ENCODE measurements at places on chromosomes 7 and 10.
A peak's percentile ranks its signal among the peaks of the same experiment; 100 is the strongest.

DNA sequence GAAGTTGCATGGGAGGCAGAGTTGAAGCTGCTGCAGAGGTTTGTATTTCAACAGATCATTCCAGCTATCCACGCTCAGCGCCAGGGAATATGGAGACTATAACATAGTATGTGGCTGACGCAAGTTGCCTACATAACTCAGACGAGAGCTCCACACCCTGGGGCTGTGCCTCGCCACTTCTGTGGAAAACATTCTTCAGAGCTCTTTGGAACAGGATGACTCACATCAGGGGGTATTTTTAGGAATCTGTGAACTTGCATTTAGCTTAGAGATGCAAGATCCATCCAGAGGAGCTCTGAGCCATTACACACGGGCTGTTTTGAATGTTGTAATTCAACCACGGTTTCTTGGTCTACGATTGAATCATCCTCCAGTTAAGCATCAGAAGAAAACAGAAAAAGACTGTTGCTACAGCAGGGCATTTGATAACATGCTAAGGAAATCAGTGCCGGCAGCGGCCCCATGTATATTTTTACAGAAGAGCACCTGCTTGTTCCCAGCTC, 481.5 kb upstream of the AKR1E2 start:
- DNase-seq: peak; percentile 97

DNA sequence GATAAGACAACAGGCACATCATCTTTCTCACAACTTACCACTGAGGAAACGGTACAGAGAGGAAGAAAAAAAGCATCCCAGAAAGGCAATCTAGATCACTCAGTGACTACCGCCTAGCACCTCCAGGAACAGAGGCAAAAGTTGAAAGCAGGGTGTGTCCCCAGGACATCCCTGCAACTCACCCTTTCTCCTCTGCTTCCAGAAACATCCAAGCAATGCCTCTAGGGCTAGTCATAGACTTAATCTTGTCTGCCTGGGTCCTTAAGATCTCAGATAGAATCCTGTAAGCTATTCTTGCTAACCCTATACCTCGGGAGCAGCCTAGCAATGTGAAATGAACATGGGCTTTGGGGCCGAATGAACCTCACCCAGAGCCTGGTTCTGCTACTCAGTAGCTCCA, 18.8 kb upstream of the PDCD4 start:
- no peak for DNase-seq

- no peak for DNase-seq
These were observed 124.8 kb downstream of the TSPAN12 start for GRCh38 chr7:120733143-120733542.

GRCh38 chr10:78476156-78476555, 442.5 kb downstream of the RPS24 start:
- no peak for DNase-seq

- DNase-seq: no peak
These were observed 25.8 kb downstream of the PTPRE start for GRCh38 chr10:127932521-127933270.

GRCh38 chr7:115252461-115252860, 330.6 kb downstream of the MDFIC start:
- no peak for DNase-seq

DNA sequence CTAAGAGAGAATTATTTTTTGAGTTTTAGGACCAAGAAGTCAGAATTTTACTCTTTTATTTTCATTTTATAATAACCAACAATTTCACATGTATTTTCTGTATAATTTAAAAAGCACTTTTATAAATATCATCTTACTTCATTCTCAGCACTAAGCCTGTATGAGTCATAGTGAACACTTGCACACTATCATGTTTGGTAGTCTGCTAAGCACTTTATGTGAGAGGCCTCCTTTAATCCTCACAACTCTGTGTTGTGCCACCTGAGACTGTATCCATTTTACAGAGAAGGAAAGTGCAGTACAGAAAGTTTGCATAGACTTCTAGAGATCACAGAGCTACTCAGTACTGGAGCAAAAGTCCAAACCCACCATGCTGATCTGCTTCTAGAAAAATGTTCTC, 939.6 kb downstream of the NRG3 start:
- no peak for DNase-seq

- DNase-seq: no peak
These were observed 328.4 kb upstream of the GNAI1 start for GRCh38 chr7:79806161-79806734.

DNA sequence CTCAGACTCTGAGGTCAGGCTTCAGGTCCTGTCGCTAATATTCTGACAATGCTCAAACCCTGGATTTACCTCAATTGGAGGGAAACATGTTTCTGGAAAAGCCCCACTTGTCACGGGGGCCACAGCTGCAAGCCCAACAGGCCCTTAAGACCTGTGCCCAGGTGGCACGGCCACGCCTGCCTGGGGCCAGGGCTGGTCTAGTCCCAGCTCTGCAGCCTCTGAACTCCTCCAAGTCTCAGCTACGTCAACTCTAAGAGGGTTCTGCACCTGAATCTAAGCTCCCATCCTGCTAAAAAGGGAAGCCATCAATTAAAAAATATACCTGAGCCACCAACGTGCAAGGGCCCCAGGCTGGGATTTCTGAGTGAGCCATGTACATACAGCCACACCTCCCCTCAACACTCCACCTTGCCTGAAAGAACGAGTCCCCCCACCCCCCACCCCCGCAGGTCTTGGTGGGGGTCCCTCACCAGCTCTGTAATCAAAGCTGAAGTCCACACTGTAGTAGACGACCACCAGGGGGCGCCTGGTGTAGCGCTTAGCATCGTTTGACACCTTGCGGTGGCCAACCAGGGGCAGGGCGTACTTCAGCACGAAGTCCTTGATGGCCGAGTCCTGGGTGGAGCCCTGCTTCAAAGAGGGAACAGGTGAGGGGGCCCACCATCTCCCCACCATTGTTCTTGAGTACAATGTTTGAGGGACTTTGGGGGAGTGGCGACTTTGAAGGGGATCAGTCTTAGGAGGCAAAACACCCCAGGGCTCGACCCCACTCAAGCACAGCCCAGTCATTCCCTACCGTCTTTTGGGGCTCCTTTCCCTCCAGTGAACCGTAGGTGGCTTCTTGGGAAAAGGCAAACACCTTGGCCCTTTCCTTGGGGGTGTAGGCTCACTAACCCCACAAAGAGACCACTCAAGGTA, 22.6 kb downstream of the PDIA4 start:
- no peak for DNase-seq

DNA sequence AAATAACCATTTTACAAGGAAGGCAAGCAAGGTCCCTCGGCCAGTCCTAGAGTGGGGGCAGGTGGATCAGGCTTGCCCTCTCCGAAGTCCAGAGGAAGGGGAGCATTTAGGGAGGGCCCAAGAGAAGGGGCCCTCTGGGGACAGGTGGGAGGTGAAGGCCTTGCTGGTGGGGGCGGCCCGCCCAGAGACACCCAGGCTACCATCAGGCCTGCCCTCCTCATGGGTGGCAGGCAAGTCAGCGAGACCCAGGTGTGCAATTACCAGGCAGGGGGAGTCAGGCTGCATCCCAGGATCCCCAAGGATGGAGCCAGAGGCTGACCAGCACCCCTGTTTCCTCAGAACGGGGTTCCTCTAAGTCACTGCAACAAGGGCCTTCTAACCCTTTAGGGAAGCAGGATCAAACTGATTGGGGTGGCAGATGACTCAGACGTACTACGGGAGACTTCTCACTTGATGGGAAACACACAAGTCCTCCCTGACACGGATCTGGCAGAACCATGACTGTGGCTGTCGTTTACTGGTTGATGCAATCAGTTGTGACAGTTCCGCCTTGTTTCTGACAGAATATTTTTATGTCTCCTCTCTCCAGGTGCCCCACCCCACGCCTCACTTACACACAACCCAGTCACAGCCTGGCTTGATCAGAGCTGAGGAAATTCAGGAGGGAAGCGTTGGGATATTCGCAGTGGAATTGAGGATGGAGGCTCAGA, 8.2 kb downstream of the LOXL4 start:
- no peak for DNase-seq

- no peak for DNase-seq
These were observed 5.4 kb upstream of the SUV39H2 start for GRCh38 chr10:14873090-14873760.

DNA sequence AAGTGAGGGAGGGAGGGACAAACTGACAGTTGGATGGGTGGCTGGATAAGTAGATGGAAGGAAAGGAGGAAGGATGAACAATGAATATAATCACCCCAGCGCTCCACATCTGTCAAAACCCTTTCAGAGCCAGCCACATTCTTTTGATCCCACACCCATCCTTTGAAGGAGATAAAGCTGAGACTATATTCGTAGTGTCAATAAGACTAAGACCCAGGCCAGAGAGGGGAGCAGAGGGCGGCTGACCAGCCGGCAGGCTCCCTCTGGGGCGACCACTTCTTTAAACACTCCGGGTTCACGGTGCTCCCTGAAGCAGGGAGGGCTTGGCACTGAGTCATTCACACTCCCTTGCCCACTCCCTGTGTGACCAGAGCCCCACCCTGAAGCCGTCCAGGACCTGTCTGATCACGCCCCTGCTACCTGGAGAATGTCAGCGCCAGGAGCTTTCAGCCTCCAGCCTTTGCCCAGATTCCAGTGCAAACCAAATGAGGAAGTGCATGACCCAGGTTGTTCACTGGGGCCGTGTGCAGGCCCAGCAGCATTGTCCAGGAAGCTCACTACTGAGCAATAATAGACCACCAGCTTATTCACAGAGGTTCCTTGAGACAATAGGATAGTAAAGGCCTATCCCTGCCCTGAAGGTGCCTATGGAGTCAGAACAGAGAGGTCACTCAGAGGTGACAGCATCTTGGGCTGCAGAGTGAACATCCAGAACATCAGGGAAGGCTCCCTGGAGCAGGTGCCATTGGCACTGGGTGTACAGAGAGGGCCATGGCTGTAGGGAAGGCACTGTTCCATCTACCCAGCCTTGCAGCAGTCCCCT, 34.4 kb downstream of the UNC5B start:
- DNase-seq: peak; percentile 95

DNA sequence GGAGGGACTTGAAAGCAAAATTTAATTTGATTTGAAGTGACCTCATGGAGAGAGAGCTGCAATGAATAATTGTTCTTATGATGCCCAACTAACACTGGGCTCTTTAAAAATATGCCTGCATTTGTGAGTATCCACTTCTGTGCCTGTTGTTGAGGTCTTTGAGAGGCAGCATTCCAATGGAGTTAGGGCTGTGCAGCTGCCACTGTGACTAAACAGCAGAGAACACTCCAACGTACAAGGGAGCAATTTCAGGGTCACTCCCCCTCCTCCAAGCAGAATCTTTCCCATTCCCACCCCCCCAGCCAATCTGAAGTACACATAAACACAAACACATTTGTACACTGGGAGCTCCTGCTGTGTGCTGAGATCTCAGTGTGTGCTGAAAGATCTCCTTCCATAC, 28.0 kb upstream of the GSAP start:
- no peak for DNase-seq

GRCh38 chr7:73844848-73845460, 2.6 kb upstream of the METTL27 start:
- peak; percentile 37 for DNase-seq

DNA sequence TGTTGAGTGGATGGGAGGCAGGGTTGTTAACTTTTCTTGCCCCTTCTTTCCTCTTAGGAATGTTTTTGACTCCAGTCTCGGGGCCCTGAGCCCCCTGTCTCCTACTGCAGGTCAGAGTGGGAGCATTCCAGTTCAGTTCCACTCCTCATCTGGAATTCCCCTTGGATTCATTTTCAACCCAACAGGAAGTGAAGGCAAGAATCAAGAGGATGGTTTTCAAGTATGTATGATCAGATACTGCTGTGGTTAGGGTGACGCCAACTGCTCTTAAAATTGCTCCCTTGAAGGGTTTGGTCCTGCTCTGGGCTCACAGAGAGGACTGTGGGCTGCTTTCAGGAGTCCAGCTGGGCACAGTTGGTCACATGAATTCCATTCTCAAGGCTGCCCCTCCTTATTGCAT, 22.0 kb downstream of the VWA2 start:
- no peak for DNase-seq

- DNase-seq: no peak
These were observed 4.5 kb downstream of the SKIDA1 start for GRCh38 chr10:21520949-21521348.

DNA sequence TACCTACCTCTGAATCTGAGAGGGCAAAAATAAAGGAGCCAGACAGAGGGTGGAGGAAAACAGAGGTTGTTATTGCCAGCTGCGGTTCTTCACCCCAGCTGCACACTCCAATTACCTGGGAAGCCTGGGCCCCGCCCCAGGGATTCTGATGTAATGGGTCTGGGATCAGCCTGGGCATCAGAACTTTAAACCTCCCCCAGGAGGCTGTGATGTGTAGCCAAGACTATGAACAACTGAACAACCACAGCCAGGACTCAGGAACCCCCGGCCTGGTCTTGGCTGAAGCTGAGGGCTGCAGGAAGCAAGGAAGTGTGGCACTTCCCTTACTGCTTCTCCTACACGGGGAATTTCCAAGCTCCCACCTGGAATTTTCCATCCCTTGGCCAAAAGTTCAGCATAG, 89.3 kb downstream of the HIP1 start:
- DNase-seq: no peak

- no peak for DNase-seq
These were observed 22.6 kb upstream of the PRKCQ start for GRCh38 chr10:6602700-6603084.

DNA sequence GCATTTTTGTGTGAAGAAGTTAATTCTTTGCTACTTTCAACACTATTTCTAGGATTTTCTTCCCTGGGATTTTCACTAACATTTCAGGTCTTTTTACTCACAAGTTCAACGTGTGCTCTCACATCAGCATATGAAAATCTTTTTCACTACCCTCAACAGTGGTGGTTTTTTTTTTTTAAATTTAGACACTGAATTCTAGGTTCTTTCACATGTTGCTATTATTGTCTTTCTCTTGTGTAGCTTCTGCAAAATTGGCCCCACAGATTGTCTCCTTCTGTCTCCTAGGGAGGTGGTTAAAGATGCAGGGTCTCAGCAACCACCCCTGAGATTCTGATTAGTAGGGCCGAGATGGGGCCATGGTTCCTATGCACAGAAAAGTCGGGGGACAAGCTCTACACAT, 165.0 kb upstream of the GPR26 start:
- no peak for DNase-seq

DNA sequence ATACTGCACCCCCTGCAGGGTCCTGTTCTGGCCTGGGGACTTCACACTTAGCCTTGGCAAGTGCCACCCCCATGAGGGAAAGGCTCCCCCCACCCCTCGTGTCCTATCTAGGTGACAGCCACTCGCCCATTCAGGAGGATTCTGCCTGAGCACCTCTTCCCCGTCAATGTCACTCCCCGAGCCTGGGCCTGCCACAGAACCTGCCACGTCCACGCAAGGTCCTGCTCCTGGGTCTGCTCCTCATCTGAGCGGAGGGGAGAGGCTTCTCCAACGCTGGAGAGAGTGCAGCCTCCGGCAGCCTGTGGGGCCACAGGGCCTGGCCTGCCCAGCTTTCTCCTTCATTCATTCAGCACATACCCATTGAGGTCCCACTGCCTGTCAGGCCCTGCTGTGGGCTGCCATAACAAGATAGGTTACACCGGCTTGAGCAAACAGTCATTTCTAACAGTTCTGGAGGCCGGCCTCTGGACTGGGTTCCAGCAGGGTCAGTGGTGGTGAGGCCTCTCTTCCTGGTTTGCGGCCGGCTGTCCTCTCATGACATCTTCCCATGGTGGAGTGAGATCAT, 92.0 kb upstream of the RET start:
- DNase-seq: no peak

GRCh38 chr7:32952876-32953275, 4.4 kb upstream of the FKBP9 start:
- no peak for DNase-seq

GRCh38 chr7:1457059-1457948, 2.0 kb downstream of the MICALL2 start:
- no peak for DNase-seq
